Kasumi-1 (cell line): ENCODE measurements at places on chromosomes 5 and 9.

DNA sequence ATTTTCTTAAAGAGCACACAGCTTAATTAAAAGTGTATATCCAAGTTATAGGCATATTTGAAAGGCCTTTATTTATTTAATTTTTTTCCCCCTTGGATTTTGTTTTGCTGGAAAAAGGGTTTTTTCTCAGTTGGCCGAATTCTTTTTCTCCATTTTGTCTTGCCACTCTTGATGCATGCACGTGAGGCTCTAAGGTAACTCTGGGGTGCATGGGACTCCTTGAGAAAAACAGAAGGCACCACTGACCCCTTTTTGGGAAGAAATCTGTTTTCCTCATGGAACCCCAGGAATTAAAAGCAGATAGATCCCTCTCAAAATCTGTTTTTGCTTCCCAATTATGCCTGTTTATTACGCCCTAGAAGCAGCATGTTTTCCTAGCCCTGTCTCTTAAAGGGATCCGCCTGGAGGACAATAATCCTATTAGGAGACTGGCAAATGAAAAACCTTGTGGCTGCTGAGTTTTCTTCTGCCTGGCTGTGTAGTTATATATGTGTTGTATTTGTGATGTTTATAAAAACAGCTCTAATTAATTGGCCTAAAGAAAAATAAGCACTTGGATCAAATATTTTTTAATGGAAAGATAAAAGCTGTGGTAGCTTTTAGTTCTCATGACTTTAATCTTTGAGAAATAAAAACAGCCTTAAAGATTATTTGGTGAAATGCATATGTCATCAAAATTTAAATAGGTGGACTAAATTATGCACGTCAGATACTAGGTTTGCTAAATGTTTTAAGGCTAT lies 435.1 kb upstream of the CDH9 start:
- no peak for DNase-seq

- no peak for DNase-seq
Observed at GRCh38 chr5:154395407-154396106, 50.2 kb upstream of the SAP30L start.

- no peak for DNase-seq
Observed at GRCh38 chr5:55511010-55511409, 23.8 kb downstream of the PLPP1 start.

DNA sequence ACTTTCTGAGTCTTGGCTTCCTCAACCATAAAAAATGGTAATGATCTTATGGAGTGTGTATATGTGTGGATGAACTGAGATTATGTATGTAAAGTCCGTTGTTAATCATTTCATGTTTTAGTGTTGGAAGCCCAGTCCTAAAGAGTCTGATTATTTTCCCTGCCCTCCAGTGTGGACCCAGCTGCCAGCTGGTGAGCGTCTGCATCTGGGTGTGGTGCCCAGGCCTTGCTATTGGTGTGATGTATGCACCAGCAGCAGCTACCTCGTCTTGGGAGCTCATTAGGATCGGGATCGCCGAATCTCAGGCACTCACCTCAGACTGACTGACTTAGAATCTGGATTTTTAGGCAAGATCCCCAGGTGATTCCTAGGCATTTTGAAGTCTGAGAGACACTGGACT lies 63.8 kb downstream of the LRRC70 start:
- no peak for DNase-seq

DNA sequence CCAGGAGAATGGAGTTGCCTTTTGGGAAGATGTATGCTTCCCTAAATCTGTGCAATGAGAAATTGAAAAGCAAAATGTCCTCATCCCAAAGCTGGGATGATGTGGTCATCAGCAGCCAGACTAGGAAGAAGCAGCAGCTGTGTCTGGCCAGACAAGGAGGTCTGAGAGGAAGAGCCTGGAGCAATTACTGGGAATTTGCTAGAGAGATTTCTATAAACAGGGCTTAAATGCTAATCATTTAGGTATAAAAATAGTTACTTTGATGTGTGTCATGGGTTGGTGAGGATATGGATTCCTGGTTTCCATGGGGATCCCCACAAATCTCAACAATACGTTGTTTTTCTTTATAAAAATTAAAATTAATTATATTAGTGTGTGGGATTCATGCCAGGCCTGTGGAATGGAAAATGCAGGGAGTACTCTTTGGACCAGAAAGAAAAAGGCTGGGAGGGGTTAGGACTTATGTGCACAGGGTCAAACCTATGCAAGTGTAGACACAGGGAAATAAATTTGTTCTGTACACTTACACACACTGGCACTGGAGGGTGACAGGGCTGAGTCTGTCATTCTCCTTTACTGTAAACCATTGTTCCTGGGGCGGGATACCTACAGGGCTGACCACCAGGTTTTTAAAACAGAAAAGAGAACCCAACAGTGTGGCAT lies 58.7 kb upstream of the TRPC7 start:
- DNase-seq, result no peak

DNA sequence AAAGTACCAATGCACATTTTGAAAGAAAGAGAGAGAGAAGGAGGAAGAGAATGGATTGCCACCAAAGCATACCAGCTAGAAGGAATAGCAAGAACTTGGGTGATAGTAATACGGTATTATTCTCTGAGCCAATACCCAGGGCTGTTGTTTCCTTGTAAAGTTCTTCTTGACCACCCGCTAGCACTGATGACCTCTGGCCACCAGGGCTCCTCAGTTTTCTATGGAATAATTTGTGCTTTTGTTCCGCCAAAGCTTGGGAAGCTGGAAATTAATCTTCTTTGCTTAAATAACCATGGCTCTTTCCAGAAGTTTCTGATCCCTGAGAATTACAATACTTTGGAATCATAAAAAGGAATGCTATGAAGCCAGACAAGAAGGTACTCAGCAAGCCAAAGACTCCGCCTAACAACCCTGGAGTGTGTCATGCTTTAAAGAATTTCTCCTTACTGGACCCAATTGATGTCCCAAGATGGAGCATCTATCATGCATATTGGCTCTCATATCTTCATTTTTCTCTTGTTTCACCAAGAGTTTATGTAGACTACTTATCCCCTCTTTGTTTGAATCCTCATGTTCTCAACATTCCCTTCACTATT lies 29.8 kb downstream of the OR2K2 start:
- no peak for DNase-seq

- no peak for DNase-seq
Observed at GRCh38 chr9:34508951-34509350, 13.8 kb downstream of the ENHO start.

- no peak for DNase-seq
Observed at GRCh38 chr9:112836394-112836793, 54.3 kb downstream of the SLC46A2 start.

DNA sequence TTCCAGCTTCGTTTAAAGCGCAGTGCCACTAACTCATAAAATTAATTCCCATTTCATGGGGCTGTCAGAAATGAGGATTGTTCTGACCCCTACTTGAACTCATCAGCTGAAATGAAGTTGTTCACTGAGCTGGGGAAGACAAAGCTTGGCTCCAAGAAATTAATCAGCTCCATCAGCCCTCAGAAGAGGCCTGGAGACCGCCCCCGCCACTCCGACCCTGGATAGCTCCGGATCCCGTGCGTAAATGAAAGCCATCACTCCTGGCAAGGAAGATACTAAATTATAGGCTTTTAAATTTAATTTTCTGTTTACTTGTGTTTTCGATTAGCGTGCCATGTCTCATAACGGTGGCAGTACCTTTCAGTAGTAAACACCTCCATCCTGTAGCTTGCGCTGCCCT lies 142.8 kb upstream of the IRX2 start:
- no peak for DNase-seq

DNA sequence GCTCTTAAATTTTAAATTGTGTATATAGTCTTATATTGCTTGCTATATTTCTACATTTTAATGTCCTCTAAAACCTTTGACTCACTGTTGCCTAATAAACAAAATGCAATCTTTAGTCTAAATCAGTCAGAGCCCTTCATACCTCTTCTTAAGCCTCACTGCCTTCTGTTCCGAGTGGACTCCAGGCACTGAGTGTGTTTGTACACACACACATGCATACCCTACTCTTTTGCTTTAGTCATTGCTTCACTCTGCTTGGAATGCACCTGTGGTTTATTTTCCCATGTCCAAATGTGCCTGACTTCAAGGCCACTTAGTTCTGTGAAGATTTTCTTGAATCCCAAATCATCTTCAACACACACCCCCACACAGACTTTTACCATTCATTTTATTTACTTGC lies 60.9 kb downstream of the SLC12A2 start:
- no peak for DNase-seq

- no peak for DNase-seq
Observed at GRCh38 chr9:136804509-136805206, 3.1 kb upstream of the RABL6 start.

- DNase-seq, result peak; percentile 46
Observed at GRCh38 chr9:100472788-100473275, at the start of gene TMEFF1. Gene TMEFF1, plus strand, starts transcription at chr9:100473149. Its CDS starts 396 bp downstream, at chr9:100473545.

DNA sequence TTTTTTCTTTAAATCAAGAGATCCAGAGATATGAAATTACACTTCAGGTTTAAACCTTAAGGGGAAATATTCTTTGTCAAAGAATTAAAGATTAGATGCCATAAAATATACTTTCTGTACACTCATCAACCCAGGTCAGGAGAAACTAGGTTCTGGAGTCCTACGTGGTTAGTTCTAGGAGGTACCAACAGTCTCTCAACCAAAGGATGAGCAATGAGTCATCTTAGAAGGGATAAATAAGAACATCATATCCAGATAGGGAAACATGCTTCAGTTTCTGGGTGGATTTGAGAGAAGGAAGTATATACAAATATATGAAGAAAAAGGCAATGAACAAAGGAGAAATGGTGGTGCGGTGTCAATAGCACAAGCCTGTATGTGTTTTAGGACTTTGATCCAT lies 98.2 kb downstream of the CSNK1G3 start:
- peak; percentile 5 for DNase-seq
